Brain microvascular endothelial cell (primary cell): ENCODE measurements at places on chromosomes 4 and X.

GRCh38 chr4:139558235-139559088 is 2.4 kb upstream of the SETD7 start:
- DNase-seq = no peak

- no peak for DNase-seq
Observed at GRCh38 chr4:153013202-153013977, 77.3 kb downstream of the FHDC1 start.

GRCh38 chrX:153647461-153648357 is 706 bp downstream of the DUSP9 start:
- no peak for DNase-seq

- DNase-seq = no peak
Observed at GRCh38 chr4:78235800-78236199, 178.7 kb downstream of the FRAS1 start.

DNA sequence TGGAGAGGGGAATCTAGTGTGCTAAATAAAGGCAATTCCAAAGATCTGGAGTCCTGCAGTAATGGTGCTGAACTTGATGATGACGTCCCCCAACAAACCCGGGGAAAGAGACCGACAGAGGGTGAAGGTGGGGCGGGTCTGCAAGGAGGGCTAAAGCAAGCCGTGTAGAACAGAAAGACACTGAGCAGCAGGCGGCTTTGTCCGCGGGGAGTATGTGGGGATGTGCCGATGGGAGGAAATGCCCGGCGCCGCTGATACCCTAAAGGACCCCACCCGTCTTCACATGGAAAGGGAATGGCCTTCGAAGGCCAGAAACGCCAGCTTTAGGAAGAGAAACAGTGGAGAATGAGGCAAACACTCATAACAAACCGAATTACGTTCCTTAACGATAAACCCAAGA is 528.9 kb downstream of the ZNF674 start:
- DNase-seq = no peak

DNA sequence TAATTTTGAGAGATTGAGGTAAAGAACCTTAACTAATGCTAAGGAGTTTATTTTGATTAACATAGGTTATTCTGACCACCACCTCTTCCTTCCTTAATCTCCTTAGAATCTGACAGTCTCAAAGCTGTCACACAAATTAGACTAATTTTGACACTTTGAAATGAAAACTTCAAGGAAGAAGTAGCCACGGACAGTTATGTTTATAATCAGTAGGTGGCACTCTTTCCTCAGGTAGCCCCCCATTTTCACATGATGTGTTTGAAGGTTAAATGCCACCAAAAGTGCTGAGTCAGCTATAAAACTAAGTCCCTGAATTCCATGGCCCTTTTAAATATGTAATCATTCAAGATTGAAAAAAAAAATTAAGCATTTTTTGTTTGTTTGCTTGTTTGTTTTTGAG is 22.4 kb downstream of the TMEM33 start:
- no peak for DNase-seq

- DNase-seq = no peak
Observed at GRCh38 chr4:16224264-16225166, 1.8 kb downstream of the TAPT1 start.

DNA sequence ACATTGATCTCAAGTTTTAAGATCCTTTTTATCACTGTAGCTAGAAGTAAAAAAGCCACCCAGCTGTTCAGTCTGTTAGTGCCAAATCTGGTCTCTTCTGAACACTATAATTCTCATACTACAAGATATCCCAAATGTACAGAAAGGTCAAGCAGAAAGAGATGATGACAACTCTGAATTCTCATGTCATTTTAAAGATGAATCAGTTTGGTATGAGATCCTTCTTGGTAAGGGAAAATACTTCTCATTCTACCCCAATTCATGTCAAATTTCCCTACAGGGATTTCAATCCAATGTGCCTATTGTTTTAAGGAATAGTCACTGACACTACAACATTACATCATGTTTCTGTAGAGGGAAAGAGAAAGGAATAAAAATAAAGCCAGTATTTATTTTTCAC is 184.5 kb downstream of the CPEB2 start:
- DNase-seq = no peak

DNA sequence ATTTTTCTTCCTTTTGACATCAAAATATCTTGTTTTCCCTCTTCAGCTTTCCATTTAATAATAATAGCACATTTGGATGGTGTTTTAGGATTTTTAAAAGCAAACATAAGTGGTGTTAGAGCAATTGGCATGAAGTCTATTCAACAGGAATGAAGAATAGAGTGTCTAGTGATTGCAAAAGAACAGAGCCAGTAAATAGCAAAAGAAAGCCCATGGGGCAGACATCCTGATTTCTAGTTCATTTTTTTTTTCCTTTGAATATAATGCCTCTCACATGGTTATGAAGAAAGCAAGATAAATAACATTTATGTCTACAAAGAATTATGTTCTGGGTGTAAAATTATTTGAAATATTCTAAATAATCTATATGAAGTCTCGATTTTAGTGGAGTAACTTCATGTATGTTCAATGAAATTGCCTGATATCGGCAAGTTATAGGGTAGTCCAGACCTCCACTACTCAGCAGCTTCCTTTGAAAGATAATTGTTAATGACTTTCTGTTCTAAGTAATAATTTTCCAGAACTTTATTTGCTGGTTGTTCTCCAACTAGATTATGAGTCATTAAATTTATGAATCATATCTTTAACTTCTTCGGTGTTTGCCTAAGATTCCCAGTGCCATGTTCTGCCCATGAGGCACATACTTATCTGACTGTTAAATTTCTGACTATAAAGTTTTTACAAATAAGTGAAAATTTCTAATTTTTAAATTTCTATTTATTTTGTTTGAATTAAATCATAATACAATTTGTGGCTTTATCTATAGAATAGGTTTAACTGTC is 587.9 kb downstream of the TLL1 start:
- peak; percentile 7 for DNase-seq

- DNase-seq = no peak
Observed at GRCh38 chr4:7196288-7196651, 3.9 kb downstream of the SORCS2 start.

- DNase-seq = no peak
Observed at GRCh38 chr4:174593701-174594100, 71.4 kb upstream of the HPGD start.

- no peak for DNase-seq
Observed at GRCh38 chr4:142064181-142064580, 427.8 kb downstream of the IL15 start.

- DNase-seq = no peak
Observed at GRCh38 chr4:59565836-59566235, 1634.3 kb upstream of the ADGRL3 start.

DNA sequence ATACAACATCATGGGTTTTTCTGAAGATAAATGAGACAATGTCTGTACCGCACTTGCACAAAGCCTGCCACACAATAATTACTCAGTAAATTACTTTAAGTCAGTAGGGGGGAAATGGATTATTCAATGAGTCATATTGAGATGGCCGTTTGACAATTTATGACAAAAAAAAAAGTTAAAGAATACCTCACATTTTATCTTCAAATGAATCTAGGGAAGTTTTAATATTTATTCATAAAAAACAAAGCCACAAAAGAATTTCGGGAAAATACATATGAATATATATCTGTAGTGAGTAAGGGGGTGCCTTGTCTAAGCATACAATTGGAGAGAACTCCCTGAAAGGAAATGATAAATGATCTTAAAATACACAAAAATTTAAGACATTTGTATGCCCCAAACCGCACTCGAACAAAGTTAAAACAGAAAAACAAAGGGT is 197.0 kb upstream of the SLC7A11 start:
- DNase-seq = peak; percentile 4

- peak; percentile 33 for DNase-seq
Observed at GRCh38 chrX:3124031-3124430, 82.8 kb downstream of the ARSF start.

DNA sequence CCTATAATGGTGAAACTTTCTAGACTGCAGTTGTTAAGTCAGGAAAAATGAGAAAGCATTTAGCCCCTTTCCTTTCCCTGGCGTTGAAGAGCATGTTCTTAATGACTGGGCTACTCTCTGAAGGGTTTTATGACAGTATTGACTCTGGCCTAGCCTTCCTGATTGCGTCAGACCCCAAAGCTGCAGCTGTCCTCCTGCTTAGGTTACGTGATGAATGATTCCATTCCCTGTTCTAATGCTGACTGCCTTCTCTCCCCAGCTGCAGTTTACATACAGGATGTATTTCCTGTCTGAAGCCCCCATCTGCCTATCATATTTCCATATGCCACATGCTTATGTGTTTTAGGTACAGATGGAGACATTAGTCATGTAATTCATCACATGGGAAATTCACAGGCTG is 105.8 kb upstream of the EGFL6 start:
- DNase-seq = peak; percentile 80

GRCh38 chr4:147590249-147590920 is 26.8 kb upstream of the TMEM184C start:
- peak; percentile 81 for DNase-seq

- DNase-seq = no peak
Observed at GRCh38 chr4:8846046-8846720, 25.5 kb downstream of the HMX1 start.

- no peak for DNase-seq
Observed at GRCh38 chrX:147478899-147479298, 432.8 kb upstream of the FMR1 start.

- no peak for DNase-seq
Observed at GRCh38 chrX:147675819-147676218, 235.9 kb upstream of the FMR1 start.

- peak; percentile 41 for DNase-seq
Observed at GRCh38 chrX:38754102-38754790, 47.0 kb upstream of the MID1IP1 start.

GRCh38 chr4:8225706-8226443 is 26.8 kb downstream of the SH3TC1 start:
- DNase-seq = no peak

- no peak for DNase-seq
Observed at GRCh38 chr4:45518832-45519231, 605.0 kb downstream of the GABRG1 start.

DNA sequence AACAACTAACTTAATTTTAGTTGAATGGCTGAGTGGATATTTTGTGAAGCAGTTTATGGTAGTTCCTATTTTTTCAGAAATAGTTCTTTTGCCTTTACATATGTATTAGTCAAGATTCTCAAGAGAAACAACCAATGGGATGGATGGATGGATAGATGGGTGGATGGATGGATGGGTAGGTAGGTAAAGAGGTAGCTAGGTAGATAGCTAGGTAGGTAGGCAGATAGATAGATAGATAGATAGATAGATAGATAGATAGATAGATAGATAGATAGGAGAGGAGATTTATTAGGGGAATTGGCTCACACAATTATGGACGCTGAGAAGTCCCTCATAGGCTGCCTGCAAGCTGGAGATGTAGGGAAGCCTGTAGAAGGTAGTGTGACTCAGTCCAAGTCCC is 74.0 kb upstream of the NUDT6 start:
- DNase-seq = no peak

DNA sequence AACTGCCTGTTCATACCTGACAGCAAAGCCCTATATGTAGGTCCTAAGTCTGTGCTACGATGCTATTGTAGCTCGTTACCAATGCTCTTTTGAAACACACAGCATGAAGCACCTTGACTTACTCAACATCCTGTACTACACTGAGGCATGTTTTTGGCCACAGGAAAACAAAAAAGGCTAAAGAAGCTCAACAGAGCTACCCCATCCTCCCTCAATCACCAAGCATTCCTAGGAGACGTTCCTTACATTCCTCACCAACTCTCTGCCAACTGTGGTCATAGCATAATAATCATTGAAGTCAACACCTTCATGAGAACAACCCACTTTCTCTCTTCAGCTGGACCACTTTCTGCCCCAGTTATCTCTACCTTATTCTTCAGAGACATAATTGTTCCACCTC is 73.7 kb upstream of the SLC25A43 start:
- DNase-seq = no peak

GRCh38 chr4:91488946-91489345 is 814.8 kb upstream of the GRID2 start:
- no peak for DNase-seq

- DNase-seq = peak; percentile 17
Observed at GRCh38 chr4:81421346-81422218, 50.1 kb downstream of the RASGEF1B start.

GRCh38 chr4:74444891-74445642 is at the start of gene AREG:
AREG (plus strand) TSS chr4:74445136; CDS start chr4:74445346, 210 bp downstream.
- DNase-seq = peak; percentile 40

GRCh38 chrX:44035571-44035970 is 62.4 kb upstream of the NDP start:
- peak; percentile 23 for DNase-seq

GRCh38 chr4:18934197-18934596 is 912.6 kb upstream of the LCORL start:
- DNase-seq = no peak

DNA sequence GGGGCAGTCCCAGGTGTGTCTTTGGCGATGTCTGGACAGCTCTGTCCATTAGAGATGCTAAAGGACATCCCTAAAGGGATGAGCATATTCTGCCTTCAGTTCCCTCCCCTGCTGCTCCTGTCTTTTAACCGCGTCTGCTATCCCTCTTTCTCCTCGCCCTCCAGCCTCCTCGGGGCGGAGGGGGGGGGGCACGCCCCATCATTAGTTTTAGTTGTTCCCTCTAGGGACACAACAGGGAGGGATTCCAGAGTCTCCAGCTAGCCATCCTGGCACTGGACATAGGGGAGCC is 1.1 kb downstream of the MSL3 start:
- no peak for DNase-seq

- DNase-seq = no peak
Observed at GRCh38 chr4:122203407-122203806, 51.3 kb downstream of the BLTP1 start.

DNA sequence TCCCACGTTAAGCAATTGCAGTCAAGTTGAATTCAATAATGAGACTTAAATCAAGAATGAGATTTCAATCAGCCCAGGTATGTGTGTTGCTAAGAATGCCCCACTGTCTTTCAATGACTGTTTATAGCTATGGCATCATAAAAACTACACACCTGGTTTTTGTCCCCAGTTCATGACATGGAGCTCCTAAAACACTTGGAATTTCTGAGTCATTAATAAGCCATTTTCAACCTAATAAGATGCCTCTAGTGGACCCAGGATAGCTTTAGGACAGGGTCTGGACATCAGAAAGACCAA is 72.7 kb upstream of the STS start:
- DNase-seq = no peak

GRCh38 chr4:156665780-156666366 is 305.7 kb downstream of the PDGFC start:
- no peak for DNase-seq
